Eye (tissue), 1 donor: ENCODE measurements at places on chromosomes 13 and 19.

DNA sequence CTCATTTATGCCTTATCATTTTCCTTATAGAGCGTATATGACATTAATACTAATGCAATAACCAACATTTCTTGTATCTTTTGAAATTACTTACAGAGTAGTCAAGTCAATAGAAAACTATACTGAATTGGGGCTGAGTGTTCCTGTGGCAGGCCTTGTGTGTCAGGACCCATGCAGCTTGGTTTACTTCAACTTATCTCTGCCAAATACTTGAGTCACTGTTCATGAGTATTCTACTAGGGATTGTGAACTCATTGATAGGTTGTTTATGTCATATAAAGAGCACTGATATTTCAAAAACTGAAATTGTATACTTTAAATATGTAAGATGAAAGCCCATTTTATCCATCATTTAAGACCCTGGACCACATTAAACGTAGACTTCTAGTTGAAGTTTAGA lies 688.6 kb upstream of the SLITRK1 start:
- DNase-seq = no peak

DNA sequence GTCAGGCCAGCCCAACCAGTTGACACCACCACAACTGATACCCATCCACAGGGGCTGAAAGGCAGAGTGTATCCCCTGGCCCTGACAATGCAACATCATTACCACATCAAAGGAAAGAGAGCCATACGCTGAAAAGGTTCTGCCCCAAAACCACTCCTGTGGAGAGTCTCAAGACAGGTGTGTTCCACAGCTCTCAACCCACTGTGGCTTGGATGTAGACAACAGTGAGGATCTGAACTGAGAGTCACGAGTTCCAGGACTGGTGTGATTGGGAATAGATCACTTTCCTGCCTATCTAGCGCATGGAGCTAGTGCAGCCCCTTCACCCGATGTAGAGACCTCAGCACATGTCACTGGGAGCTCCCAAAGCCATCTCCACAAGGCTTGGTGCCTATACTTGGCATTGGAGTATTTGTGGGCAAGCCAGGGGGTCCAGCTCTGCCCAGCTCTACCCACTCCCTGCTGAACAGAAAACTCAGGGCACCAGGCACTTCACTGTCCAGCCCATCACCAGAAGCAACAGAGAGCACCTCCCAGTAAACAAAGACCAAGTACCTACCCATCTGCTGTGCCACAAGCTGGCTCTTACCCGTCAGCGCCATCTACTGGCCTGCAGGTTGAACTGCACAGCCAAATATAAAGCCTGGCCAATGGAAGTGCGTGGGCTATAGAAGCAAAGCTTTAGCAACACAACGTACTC lies 579.5 kb downstream of the UQCRFS1 start:
- peak; percentile 72 for DNase-seq

GRCh38 chr19:38656171-38656981 lies 8.9 kb downstream of the ACTN4 start:
- DNase-seq = peak; percentile 25

DNA sequence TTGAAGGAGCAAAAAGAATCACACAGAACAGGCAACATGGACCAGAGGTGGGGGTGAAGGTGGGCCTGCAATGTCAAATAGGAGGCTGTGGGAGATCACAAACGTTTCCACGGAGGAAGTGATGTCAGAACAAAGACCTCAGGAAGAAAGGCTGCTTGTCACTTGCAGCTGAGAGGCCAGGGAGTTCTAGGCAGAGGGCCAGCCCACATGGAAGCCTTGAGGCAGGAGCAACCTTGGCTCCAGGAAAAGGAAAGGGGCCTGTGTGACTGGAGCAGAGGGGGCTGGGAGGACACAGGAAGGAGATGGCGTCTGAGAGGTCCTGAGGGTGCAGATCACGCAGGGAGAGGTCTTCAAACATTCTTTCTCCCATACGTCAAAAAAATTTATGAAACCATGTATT lies 16.3 kb downstream of the ZNF160 start:
- no peak for DNase-seq

- no peak for DNase-seq
Observed at GRCh38 chr19:44647144-44647543, 3.4 kb downstream of the PVR start.

DNA sequence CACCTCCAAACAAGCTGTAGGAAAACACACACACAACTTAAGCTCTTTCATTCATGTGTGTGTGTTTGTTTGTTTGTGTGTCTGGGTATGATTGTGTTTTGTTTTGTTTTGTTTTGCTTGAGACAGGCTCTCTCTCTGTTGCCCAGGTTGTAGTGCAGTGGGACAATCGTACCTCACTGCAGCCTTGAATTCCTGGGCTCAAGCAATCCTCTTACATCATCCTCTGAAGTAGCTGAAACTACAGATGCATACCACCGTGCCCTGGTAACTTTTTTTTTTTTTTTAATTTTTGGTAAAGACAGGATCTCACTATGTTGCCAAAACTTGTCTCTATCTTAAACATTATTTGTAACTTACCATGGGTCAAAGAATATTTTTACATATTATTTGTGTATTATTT lies 431.7 kb downstream of the SLITRK1 start:
- DNase-seq = no peak

- no peak for DNase-seq
Observed at GRCh38 chr13:39874331-39875053, 219.0 kb downstream of the COG6 start.

- DNase-seq = peak; percentile 76
Observed at GRCh38 chr19:46493236-46494145, 2.2 kb downstream of the PNMA8B start.

- DNase-seq = no peak
Observed at GRCh38 chr13:65036999-65037398, 2193.1 kb downstream of the PCDH9 start.

- peak; percentile 67 for DNase-seq
Observed at GRCh38 chr13:41694545-41695301, 237.4 kb downstream of the RGCC start.

- DNase-seq = peak; percentile 74
Observed at GRCh38 chr13:100521851-100522617, 66.6 kb downstream of the GGACT start.

GRCh38 chr19:43439032-43439708 lies 24.5 kb downstream of the TEX101 start:
- no peak for DNase-seq

- DNase-seq = no peak
Observed at GRCh38 chr13:61756031-61756430, 340.4 kb upstream of the PCDH20 start.

DNA sequence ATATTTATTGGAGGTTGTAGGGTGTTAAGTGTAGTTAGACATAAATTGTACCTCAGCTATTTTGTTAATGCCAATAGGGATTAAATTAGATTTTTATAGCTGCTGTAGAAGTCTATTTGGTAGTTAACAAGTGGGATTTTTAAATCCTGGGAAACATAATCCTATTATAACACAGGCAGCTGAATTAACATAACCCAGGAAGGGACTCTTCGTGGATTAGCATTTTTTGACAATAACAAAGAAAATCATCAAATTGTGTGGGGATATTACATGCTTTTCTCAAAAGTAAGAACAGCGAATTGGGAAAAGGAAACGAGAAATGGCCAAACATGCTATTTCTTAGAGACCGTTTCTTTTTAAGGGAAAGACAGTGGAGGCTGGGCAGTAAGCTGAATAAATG lies 172.8 kb downstream of the ZIC5 start:
- DNase-seq = no peak

DNA sequence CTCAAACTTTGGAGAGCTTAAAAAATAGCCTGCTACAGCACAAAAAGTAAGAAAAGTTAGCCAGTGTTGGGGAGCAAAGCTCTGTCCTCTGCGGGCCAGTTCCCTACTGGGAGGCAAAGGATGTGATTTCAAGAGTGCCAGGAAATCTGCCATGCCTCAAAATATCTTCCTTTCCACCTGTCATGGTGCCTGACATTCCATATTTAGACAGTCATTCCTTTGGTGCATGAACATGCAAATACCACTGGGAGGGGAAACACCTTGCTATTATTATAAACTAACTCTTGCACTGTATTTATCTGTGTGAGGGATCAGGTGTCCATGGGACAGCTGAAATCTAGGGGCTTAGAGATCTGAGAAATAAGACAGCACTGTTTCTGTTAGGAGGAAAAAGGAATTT lies 10.3 kb downstream of the FREM2 start:
- DNase-seq = no peak

DNA sequence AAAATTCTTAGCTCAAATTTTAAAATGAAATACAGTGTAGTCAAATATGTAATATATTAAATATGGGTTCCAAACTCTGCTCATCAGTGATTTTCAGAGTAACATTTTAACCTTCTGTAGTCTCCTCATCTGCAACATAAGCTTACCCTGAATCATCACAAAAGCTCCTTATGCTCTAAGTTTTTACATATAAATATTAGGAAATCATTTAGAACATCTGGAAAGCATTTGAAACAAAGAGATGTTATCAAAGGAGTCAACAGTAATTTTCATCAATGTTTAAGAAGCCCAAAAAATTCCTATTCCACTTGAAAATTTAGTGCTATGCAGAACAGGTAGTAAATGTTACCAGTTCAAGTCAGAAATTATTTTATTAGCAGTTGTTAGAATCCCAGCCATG lies 224.7 kb downstream of the DCT start:
- no peak for DNase-seq

DNA sequence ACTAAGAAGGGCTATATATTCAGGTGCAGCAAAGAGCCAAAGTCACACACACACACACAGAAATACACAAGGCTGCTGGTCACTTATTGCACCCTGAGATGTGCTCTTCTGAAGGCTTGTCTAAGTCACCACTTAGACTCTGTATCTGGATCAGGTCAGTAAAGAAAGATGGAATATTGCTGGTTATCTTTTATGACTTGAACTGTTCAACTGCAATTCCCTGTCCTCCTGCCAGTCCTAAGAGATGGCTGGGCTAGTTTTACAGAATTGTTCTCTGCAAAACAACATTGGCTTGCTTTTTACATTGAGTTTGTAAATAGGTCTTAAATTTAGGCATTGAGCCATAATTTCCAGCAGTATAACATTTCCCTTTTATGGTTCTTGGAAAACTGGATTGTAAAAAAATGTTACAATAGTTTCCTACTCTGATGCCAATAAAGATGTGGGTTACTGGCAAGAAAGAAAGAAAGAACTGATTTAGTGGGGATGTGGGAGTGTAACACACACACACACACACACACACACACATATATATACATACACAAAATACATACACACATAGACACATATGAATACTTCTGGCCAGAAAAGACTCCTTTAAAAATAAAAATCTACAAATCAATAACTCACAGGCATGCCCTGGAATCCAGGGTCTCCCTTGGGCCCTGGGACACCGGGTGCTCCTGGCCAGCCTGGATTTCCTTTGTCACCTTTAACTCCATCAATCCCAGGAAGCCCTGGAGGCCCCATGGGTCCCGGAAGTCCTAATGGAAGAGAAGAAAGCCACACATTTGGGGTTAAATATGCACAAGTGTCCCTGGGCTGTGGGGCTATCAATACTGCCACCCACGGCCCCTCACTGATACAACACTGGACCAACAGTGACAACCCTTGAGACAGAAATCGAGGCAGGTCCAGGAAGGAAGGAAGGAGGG lies 137.7 kb downstream of the COL4A1 start:
- DNase-seq = peak; percentile 22

DNA sequence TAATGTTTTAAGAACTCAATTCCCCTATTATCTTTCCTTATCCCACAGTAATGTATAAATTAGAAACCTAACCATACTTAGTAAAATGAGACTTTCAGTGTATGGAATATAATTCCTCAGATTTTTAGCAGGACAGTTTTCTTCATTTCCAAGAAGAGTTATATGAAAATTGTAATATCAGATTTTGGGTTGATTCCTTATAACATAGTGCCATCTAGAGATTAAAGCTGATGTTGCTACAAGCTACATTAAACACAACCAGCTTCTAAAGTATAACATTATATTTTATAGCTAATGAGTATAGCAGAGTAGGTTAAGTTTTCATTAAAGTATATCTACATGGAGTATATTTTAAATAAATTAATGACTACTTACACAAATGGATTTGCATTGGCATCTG lies 99.7 kb upstream of the MIR17HG start:
- peak; percentile 63 for DNase-seq

- DNase-seq = no peak
Observed at GRCh38 chr19:2040647-2041432, 10.2 kb downstream of the MKNK2 start.

DNA sequence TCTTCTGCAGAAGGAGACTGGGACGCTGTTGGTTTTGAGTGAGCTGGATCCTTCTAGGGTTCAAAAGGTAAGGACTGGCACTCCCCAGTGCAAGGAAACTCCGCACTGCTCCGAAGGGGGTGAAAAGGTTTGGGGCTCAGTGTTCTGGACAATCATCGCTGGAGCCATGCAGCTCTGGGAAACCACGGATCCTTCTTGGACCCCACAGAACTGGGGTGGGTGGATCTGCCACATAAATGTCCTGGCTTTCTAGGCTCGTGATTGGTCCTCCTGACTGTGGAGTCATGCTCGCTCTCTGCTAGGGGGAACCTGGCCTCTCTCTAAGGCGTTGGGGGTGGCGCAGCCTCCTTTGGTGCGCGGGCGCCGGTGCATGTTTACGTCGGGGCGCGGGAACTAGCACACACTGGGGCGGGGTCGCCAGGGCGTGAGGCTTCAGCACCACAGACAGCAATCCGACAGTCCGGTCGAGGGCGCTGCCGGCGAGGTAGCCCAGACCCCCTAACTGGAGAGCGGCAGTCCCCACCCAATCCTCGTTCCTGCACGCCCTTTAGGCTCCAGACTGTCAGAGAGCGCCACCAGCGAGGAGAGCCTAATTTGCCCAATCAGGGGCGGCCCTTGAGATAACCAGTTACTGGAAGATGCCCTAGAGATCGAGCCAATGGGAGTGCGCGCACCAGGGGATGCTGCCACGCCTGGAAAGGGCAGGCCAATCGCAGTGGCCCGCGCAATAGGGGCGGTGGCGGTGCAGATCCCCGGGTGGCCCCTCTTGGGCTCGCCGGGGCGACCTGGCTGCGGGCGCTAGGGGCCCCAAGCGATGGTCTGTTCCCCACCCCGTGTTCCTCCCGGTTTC lies 913 bp upstream of the ELAVL3 start:
- peak; percentile 92 for DNase-seq

DNA sequence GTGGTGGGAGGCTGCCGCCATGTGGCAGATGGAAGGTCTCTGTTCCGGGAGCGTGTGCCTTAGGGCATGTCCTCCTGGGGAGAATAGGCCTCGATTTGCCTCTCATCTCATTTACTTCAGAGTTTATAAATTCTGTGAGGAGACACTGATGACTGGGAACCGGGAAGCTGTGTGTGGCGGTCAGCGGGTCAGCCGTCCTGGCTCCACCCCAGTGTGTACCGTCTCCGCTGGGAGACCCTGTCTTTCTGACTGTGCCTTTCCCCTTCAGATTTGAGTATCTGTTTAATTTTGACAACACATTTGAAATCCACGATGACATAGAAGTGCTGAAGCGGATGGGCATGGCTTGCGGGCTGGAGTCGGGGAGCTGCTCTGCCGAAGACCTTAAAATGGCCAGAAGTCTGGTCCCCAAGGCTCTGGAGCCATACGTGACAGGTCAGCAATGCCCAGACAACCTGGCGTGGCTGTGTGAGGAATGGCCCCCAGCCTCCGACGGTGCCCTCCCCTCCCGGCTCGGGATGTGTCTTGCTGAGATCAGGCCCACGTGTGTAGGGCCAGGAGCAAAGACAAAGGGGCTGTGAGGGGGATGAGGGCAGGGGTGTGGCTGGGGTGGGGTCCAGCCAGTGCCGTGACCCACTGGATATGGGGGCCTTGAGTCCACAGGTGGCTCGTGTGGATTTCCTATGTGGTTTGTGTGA lies 21.6 kb downstream of the ATP4B start:
- DNase-seq = no peak
